M059J (cell line): ENCODE measurements at places on chromosomes 4 and X. TPM values are rescaled to one million over a fixed set of nuclear protein-coding genes. Genes with fewer than 3 reads are reported as not detected.

Gene CCDC158
- not detected in 2 replicates for total RNA-seq

Gene GAGE12H
- not detected in 2 replicates for total RNA-seq

Gene PPBP
- not detected in 2 replicates for total RNA-seq

Gene CDS1
- total RNA-seq: 4.7 and 8.0 TPM in 2 replicates

Gene HMGN5
- 3.1 and 3.7 TPM in 2 replicates for total RNA-seq

Gene EXOC1L
- not detected in 2 replicates for total RNA-seq

Gene NUDT9
- total RNA-seq: 9.2 and 10.6 TPM in 2 replicates

Gene CCNA2
- 92.6 and 118 TPM in 2 replicates for total RNA-seq

Gene CXCL3
- total RNA-seq: 0.81 and 6.3 TPM in 2 replicates

Gene CNGA1
- total RNA-seq: 0.32 TPM in 1 of 2 replicates, not detected in the other

Gene UCP1
- not detected in 2 replicates for total RNA-seq

Gene ARSJ
- total RNA-seq: 22.0 and 23.5 TPM in 2 replicates

Gene SORCS2
- 0.02 TPM in 1 of 2 replicates, not detected in the other for total RNA-seq

Gene TGIF2LX
- total RNA-seq: not detected in 2 replicates

Gene CHRDL1
- 177 and 249 TPM in 2 replicates for total RNA-seq

Gene PRRG3
- not detected in 2 replicates for total RNA-seq

Gene C4orf50
- total RNA-seq: not detected in 2 replicates

Gene GUCY1B1
- total RNA-seq: 1.2 and 3.2 TPM in 2 replicates

Gene UBE2K
- total RNA-seq: 20.1 and 28.1 TPM in 2 replicates

Gene FRMPD3
- total RNA-seq: 0.05 TPM in 1 of 2 replicates, not detected in the other

Gene OTC
- not detected in 2 replicates for total RNA-seq

Gene MUC7
- 0.25 TPM in 1 of 2 replicates, not detected in the other for total RNA-seq
